RWPE2 (cell line): ENCODE measurements at places on chromosomes 13 and 19.

DNA sequence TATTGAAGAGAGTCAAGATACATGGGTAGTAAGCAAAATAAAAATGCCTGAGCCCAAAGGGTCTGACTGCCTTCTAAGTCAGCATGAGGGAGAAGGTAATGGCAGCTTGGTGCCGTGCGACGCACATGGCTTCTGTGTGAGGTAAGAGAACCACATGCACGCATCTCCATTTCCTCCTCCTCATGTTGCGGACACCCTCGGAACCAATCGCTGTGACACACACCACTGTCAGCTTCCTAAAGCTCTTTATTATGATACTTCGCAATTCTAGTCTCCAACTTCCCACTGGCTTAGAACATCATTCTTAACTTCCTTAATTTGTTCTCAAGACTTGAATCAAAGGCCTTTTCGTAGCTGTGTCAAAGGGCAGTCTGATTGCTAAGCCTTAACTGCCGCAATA, 170.1 kb downstream of the OXGR1 start:
- no peaks in the 10 kb centered on the region for H3K36me3 ChIP-seq
- no peaks in the 10 kb centered on the region for H3K27me3 ChIP-seq
- no peaks in the 10 kb centered on the region for H3K4me1 ChIP-seq
- no peak overlapping the region for H3K4me3 ChIP-seq

GRCh38 chr13:21670883-21671619, at the start of gene FGF9:
TSS of gene FGF9 (plus strand) at chr13:21671073. CDS start at chr13:21671913, 840 bp downstream.
- H3K4me1 ChIP-seq, result peaks cover 4% of the 10 kb centered on the region
- H3K4me3 ChIP-seq, result peak within 1 kb of the TSS; percentile 34
- H3K36me3 ChIP-seq, result no peaks in the 10 kb centered on the region
- no peak for DNase-seq
- H3K27ac ChIP-seq, result no peak within 1 kb of the TSS
- peaks cover 53% of the 10 kb centered on the region for H3K27me3 ChIP-seq

GRCh38 chr19:10228920-10229319, 2.2 kb downstream of the S1PR2 start:
- no peak overlapping the region for H3K27ac ChIP-seq
- DNase-seq, result no peak
- no peak overlapping the region for H3K4me3 ChIP-seq
- no peaks in the 10 kb centered on the region for H3K27me3 ChIP-seq
- no peaks in the 10 kb centered on the region for H3K4me1 ChIP-seq

GRCh38 chr19:13669780-13670355, 94.5 kb upstream of the MRI1 start:
- H3K4me3 ChIP-seq, result no peak overlapping the region
- H3K27me3 ChIP-seq, result no peaks in the 10 kb centered on the region
- no peak for DNase-seq
- H3K4me1 ChIP-seq, result no peaks in the 10 kb centered on the region
- H3K36me3 ChIP-seq, result no peaks in the 10 kb centered on the region
- H3K27ac ChIP-seq, result no peak overlapping the region

DNA sequence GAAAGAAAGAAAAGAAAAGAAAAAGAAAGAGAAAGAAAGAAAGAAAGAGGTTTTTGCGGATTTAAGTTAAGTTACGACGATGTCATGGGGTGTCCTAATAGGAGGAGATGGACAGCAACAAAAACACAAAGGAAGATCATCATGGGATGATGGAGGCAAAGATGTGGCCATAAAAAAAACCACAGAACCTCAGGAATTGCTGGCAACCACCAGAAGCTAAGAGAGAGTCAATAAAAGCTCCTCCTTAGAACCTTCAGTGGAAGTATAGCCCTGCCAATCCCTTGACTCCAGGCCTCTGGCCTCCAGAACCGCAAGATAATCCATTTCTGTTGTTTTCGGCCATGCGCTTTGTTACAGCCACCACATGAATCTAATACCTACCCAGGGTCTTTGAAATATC, 11.5 kb downstream of the PLEKHA4 start:
- no peaks in the 10 kb centered on the region for H3K4me1 ChIP-seq
- no peak for DNase-seq
- H3K27me3 ChIP-seq, result no peaks in the 10 kb centered on the region

- no peaks in the 10 kb centered on the region for H3K36me3 ChIP-seq
- DNase-seq, result no peak
- H3K27ac ChIP-seq, result no peak overlapping the region
- no peaks in the 10 kb centered on the region for H3K27me3 ChIP-seq
- H3K4me3 ChIP-seq, result no peak overlapping the region
- no peaks in the 10 kb centered on the region for H3K4me1 ChIP-seq
Observed at GRCh38 chr13:85170372-85170771, 628.8 kb downstream of the SLITRK6 start.
